NCI-H1092 treated with DMSO at 0.1 percent for 48 hours (cell line): ENCODE measurements at places on chromosomes 7 and 10.

DNA sequence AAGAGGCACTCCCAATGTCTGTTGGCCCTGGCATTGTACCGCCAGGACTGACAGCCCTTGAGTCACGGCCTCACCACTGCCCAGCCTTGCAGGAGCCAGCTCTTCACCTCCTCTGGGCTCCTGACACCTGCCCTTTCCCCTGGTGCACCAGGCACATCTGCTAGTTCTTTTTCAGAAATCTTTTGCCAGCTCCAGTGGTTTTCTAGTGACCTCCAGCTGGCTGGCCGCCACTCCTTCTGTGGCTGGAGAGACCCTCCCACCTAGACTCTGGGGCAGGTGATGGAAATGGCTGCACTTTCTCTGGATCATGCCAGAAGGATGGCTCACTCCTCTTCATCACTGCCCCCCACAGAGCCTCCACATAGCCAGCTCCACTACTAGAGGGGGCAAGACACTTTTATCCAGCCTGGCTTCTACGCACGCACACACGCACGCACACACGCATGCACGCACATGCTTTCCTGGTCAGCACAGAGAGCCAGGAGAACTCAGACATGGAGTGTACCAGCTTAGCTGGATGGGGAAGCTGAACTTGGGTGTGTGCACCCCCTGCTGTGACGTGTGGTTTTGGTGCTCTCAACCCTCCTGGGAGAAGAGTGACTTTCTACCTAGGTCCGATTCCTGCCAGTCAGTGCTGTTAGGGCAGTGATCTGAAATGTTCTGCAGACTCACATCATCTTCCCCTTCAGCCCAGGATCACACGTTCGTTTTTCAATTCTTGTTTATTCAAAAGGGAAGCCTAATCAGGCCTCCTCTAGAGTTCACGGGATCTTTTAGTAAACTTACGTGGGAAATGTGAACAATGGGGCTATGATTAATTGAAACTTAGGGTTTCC lies 222.0 kb downstream of the PRPF18 start:
- DNase-seq = peak; percentile 42

DNA sequence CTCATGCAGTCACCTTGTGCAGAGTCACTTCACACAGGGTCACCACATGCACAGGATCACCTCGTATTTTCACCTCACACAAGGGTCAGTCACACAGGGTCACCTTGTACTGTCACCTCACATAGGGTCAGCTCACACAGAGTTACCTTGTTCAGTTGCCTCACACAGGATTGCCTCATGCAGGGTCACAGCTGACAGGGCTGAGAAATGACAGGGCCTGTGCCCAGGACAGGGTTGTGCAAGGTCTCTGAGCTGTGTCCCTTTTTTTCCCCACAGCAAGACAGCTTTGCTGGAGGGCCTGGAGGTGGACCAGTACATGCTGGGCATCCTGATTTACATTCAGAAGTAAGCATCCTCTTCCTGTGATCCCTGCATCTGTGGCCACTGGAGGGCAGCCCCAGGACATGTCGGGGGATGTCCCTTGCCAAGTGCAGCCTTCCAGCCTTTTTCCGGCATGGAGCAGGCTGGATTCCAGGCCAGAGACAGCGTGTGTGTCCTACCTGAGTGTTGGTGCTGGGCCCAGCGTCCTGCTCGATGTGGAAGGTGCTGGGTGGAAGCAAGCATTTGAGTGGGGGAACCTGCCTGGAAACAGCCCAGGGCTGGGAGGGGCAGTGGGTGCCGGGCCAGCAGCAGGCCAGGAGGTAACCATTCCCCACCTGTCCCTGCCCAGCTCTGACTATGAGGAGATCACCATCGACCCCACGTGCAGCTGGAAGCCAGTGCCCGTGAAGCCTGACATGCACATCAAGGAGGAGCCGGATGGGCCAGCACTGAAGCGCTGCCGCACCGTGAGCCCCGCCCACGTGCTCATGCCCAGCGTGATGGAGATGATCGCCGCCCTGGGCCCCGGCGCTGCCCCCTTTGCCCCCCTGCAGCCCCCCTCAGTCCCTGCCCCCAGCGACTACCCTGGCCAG lies 16.3 kb downstream of the ZMIZ2 start:
- DNase-seq = no peak

GRCh38 chr10:72109636-72110157 lies 21.3 kb upstream of the SPOCK2 start:
- no peak for DNase-seq

GRCh38 chr10:36880898-36881297 lies 244.5 kb upstream of the ANKRD30A start:
- DNase-seq = peak; percentile 10

DNA sequence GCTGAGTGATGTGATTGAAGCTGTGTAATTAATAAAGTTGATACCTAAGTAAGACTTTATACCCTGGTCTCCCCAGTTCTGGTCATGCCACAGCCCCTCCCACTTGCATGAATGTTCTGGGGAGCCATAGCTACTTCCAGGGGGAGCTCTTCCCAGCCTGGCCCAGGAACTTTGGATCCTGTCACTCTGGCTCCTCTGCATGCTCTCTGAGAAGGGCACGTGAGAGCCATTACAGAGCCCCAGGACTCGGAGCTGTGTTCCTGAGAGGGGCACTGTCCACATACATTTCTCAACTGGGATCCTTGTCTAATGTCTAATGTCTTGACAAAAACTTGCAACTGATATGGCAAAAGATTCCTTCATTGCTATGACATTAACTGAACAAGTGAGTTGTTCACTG lies 173.9 kb upstream of the NPY start:
- DNase-seq = no peak

DNA sequence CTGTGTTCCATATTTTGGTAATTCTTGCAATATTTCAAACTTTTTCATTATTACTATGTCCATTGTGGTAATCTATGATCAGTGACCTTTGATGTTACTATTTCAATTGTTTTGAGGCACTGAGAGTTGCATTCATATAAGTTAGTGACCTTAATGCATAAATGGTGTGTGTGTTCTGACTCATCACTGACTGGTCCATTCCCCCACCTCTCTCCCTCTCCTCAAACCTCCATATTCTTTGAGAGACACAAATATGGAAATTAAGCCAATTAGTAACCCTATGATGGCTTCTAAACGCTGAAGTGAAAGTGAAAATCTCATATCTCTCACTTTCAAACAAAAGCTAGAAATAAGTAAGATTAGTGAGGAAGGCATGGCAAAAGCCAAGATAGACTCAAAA lies 739.6 kb downstream of the CCSER2 start:
- DNase-seq = no peak

DNA sequence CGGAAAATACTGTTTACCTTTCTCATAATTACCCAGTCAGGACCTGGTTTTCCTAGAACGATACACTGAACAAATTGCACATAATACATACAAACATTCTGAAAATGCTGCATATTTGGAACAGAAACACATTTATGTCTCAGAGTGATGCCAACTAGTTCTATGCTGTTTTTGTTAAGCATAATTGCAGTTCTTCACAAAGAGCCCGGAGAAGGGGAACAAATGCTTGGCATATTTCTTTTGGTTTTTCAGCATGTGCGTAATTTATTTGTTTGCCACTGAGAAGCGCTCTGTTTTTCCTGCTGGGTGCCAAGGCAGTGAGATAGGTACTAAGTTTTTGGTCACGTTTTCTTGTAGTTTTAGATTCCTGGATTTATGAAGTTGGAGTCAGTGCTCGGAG lies 181.0 kb upstream of the MDFIC start:
- no peak for DNase-seq

DNA sequence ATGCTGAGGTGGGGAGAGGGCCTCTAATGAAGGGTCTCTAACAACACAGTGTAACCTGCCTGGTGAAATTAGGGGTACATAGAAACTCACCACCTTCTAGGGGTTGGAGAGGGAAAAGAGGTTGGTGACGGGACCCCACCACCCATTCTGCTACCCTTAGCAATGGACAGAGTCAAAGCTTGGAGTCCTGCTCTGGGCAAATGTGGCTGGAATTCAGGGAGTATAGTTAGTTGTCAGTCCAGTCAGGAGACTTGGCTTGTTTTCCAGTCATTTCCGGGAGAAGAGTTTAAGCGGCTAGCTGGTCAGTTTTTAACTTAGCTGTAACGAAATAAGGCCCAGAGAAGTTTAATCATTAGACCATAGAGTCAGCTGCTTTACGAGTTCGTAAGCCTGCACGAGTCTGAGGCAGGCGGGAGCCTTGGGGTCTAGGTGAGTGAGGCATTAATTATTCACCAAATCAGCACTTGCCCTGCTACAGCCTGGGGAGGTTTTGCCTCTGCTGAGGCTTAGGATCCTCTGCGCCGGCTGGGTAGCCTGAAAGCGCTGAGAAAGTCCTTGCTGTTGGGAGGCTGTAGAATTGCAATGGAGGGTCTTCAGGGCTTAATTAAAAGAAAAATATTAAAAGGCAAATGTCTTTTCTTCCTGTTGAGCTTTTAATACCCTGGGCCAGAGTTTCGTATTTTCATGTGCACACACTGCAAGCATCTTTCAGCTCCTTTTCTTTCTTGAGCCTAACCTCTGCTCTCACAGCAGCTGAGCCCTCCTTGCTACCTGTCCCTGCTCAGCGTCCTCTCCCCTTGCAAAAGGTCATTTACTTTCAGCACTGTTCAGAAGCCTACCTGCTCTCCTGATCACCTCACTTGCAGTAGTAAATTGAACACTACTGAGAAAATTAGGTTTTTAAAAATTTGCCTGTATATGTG lies 1.5 kb upstream of the LAMB1 start:
- DNase-seq = no peak

GRCh38 chr7:19362099-19362498 lies 216.9 kb upstream of the FERD3L start:
- DNase-seq = no peak
